ENCODE measurements at places on chromosomes 3 and 15.

DNA sequence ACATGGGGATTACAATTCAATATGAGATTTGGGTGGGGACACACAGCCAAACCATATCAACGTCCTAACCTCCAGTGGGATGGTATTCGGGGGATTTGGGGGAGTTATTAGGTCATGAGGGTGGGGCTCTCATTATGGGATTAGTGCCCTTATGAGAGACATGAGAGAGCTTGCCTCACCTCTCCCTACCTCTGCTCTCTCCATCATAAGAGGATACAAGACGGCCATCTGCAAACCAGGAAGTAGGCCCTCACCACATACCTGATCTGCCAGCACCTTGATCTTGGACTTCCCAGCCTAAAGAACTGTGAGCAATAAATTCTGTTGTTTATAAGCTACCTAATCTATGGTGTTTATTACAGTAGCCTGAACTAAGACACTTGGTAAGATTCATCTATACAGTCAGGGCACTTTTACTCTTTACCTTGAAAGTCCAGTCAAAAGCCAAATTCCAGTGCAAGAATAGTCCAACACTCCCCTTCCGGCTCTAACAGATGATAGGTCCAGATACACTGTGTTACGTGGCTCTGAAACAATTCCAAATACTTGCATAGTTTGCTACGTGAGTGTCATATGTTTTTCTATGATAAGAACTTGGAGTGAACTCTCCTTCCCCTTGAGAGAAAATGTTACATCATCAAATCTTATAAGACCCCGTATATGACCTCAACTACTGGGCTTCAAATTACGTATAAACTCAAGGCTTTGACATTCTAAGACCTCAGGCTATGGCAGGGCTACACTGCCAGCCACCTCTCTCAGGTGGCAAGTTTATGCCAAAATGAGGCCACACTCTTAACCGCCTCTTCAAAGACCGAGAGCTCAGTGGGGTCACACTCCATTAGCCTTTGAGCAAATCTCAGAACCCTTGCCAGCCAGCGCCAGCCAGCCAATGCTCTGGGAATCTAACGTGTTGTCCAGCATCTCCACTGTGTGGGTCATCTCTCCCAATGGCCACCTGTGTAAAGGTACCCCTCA is 129.9 kb downstream of the XXYLT1 start:
- DNase-seq = no peak

GRCh38 chr15:94494732-94495131 is 263.4 kb downstream of the MCTP2 start:
- no peak for DNase-seq

DNA sequence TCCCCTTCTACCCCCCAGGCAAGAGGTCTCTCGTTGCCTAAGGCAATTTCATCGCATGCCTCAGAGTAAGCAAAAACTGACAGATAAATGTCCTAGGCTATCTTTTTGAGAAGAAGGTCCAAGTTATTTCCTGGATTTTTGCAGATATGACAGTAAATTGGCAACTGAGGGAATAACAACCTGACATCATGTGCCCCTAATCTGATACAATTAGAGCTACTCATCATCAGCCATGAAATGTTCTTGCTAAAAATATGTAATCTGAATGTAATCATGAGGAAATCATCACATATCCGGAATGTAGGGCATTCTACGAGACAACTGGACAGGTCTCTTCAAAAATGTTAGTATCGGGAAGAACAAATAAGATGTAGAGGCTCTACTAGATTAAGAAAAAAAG is 44.1 kb downstream of the TNIK start:
- no peak for DNase-seq

DNA sequence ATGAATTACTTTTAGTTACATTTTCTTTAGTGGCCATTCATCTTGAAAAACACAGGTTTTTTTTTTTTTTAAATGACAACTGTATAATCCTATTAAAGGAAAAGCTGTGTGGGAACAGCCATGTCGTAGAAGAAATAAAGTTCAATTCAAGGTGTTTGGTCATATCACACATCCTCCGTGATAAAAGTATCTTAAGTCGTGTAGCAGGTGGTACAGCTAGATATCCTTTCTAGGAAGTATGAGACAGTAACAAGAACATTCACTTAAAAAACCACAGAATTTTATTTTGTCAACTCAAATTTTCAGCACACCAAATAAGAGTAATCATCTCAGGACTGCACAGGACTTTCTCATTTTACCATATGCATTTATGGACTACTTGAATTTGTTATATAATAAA is 16.1 kb downstream of the ZDHHC23 start:
- peak; percentile 9 for DNase-seq

GRCh38 chr15:62502451-62502850 is 337.4 kb upstream of the C2CD4B start:
- DNase-seq = no peak

DNA sequence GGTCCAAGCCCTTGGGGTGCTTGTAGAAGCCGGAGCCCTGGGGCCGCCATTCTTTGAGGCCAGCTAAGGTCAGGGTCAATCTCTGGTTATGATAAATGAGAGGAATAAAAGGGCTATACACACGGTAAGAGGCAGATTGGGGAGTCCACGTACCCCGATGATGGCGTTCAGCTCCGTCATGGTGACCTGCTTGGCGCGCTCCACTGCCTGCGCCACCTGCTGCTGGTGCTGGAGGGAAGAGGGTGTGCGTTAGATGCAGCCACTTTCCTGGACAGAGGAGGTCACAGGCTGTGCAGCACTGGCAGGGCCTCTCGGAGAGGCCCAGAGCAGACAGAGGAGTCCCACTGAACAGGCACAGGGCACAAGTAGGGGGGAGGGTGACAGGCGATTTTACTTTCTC is 23.3 kb downstream of the TLE3 start:
- no peak for DNase-seq

GRCh38 chr15:59405079-59405478 is 32.4 kb upstream of the MYO1E start:
- no peak for DNase-seq

DNA sequence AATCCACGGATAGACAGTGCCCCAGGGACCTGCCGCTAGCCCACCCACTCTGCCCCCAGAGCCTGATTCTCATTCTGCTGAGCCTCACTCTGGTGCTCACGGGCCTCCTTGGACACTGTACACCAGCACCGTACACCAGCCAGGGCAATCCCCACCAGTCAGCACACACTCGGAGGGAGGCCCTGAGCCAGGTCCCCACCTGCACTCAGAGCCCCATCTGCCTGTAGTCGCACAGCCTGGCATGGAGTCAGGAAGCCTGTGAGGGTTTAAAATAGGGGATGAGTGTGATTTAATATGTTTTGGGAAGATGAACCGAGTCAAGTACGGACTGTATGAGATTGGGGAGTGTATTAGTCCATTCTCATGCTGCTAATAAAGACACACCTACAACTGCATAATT is 223.0 kb downstream of the SLCO3A1 start:
- DNase-seq = no peak

GRCh38 chr3:12886106-12886679 is 44.8 kb upstream of the RPL32 start:
- DNase-seq = no peak

DNA sequence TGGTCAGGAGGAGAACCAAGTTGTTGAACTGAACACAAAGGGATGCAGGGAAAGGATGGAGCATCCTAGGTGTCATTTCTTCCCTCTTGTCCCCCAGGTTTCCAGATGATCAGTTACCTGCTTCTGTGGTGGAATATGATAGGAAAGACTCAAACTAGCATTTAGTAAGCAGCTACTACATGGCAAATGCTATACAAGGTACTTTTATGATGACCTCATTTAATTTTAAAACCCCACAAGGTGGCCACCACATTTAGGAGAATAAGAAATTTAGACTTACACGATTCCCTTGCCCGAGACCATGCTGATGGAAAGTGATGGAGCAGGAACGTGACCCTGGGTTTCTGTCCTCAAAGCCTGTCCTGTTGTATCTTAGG is 40.9 kb downstream of the CCR4 start:
- DNase-seq = no peak

GRCh38 chr3:152486364-152486763 is 217.6 kb downstream of the MBNL1 start:
- no peak for DNase-seq

Data from activated CD4-positive, alpha-beta T cell treated with anti-CD3 and anti-CD28 coated beads, Interleukin-2, Interleukin-4, amounts not matched to agents 100 ng/mL and 50 ng/mL, durations not matched to agents 16 hours and 8 hours (primary cell).